A673 (cell line): ENCODE measurements at places on chromosomes 11 and 22.

- no peaks in the 10 kb centered on the region for H3K4me1 ChIP-seq
- H3K27ac ChIP-seq, result no peak overlapping the region
- no peaks in the 10 kb centered on the region for H3K36me3 ChIP-seq
- no peak overlapping the region for H3K4me3 ChIP-seq
These were observed 86.1 kb upstream of the ZBED5 start for GRCh38 chr11:10943968-10944367.

- H3K27ac ChIP-seq, result no peak overlapping the region
- H3K27me3 ChIP-seq, result no peaks in the 10 kb centered on the region
- H3K36me3 ChIP-seq, result peaks cover 27% of the 10 kb centered on the region
- peak; percentile 72 for DNase-seq
- no peaks in the 10 kb centered on the region for H3K4me1 ChIP-seq
These were observed 9.8 kb downstream of the PRMT3 start for GRCh38 chr11:20397281-20397680.

DNA sequence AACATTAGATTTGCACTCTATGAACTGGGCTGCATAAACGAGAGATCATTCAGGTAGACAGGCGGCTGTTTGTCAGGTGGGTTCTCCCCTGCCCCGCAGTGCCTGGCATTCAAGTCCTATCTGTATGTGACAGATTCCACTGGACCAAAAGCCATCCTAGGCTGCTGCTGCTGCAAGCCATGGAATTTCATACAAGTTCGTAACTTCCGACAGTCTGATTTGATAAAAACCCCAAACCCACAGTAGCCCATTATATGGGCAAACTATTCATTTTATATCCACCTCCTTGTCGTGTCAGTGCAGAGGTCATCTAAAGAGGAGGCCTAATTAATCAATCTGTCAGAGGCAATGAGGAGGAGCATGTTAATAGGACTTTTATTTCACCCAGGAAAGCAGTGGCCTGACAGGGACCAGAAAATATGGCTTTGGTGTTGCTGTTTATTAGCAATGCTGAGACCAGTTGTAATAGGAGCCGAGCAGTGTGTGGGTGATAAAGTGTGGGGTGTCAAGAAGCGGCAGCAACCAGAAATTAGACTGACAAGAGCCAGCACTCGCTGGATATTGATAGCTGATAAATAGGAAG, 124.2 kb downstream of the ARL14EP start:
- no peak overlapping the region for H3K4me3 ChIP-seq
- H3K27ac ChIP-seq, result no peak overlapping the region
- H3K4me1 ChIP-seq, result no peaks in the 10 kb centered on the region
- no peaks in the 10 kb centered on the region for H3K36me3 ChIP-seq
- no peak for DNase-seq

- H3K4me1 ChIP-seq, result no peaks in the 10 kb centered on the region
- DNase-seq, result no peak
- H3K27ac ChIP-seq, result no peak overlapping the region
- H3K36me3 ChIP-seq, result no peaks in the 10 kb centered on the region
- H3K27me3 ChIP-seq, result no peaks in the 10 kb centered on the region
These were observed 47.2 kb downstream of the MYO7A start for GRCh38 chr11:77175021-77175842.

DNA sequence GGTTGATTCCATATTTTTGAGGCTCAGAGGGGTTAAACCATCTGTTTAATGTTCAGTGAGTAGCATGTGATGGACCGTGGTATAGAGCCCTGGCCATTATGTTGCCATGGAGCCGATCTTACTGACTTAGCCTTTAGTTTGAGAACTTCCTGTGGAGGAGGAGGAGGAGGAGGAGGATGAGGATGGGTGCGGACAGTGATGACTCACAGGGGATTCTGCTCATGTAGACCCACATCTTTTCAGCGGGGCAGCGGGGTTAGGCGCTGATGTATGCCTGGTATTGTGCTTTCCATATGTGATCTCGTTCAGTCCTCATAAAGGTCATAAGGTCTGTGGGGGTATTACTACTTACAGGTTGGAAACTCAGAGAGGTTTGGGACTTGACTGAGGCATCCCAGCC, 13.9 kb downstream of the STX3 start:
- H3K4me3 ChIP-seq, result no peak overlapping the region
- H3K27me3 ChIP-seq, result no peaks in the 10 kb centered on the region
- H3K27ac ChIP-seq, result no peak overlapping the region
- no peaks in the 10 kb centered on the region for H3K4me1 ChIP-seq
- H3K36me3 ChIP-seq, result no peaks in the 10 kb centered on the region
- no peak for DNase-seq

GRCh38 chr11:102085864-102086551, 24.2 kb upstream of the YAP1 start:
- no peaks in the 10 kb centered on the region for H3K36me3 ChIP-seq
- no peaks in the 10 kb centered on the region for H3K4me1 ChIP-seq
- DNase-seq, result no peak
- H3K4me3 ChIP-seq, result no peak overlapping the region
- H3K27ac ChIP-seq, result no peak overlapping the region

GRCh38 chr11:92268546-92268945, 43.9 kb downstream of the FAT3 start:
- H3K27ac ChIP-seq, result no peak overlapping the region
- H3K27me3 ChIP-seq, result no peaks in the 10 kb centered on the region
- no peaks in the 10 kb centered on the region for H3K4me1 ChIP-seq

GRCh38 chr22:17994424-17995108, 29.8 kb downstream of the MICAL3 start:
- H3K27me3 ChIP-seq, result no peaks in the 10 kb centered on the region
- no peaks in the 10 kb centered on the region for H3K36me3 ChIP-seq
- H3K4me1 ChIP-seq, result peaks cover 8% of the 10 kb centered on the region

- H3K4me1 ChIP-seq, result no peaks in the 10 kb centered on the region
- DNase-seq, result no peak
- no peak overlapping the region for H3K27ac ChIP-seq
- no peak overlapping the region for H3K4me3 ChIP-seq
These were observed 27.6 kb upstream of the BAIAP2L2 start for GRCh38 chr22:38137876-38138687.

DNA sequence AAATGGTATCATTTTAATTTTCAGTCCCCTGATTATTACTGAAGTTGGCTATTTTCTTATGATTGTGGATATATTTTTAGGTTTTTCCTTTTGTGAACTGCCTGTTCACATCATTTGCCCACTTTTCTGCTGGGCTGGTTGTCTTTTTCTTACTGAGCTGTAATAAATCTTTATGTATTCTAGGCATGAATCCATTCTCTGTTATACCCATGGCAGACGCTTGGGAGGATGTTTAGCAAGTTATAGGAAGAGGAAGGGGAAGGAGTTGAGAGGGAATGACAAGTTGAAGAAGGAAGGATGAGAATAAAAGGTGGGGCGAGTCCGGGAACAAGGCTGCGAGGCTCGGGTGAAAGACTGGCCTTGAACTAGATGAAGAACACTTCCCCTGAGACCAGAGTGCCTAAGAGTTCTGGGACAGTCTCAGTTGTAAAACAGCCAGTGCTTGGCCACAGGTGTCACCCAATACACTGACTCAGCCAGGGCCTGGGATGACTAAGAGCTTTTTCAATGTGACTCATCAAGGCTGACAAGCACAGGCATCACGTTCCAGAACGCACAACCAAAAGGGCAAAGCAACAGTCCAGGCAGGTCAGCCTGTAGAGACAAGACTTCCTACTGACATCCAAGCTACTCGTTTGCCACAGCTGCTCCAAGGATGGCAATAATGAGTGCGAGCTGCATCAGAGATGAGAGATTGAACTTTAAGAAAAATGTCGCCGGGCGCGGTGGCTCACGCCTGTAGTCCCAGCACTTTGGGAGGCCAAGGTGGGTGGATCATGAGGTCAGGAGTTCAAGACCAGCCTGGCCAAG, 35.2 kb downstream of the LRFN4 start:
- no peaks in the 10 kb centered on the region for H3K27me3 ChIP-seq

DNA sequence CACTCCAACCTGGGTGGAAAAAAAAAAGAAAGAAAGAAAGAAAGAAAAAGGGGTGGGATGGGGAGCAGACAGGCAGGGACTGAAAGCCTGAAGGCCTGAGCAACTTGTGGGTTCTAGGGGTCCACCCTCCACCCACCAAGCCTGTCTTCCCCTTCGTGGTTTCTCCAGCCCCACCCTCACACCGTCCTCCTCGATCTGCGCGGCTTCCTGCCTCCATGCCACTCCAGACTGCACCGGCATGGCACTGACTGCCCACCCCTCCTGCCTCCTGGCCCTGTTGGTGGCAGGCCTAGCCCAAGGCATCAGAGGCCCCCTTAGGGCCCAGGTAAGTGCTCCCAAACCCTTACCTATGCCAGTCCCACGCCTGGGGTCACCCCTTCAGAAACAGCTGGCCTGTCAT, at the start of gene CTSW:
Gene CTSW, plus strand, starts transcription at position 221 of the 400 bp plus-strand sequence. Its CDS starts 18 bp downstream, at position 239.
- peaks cover 23% of the 10 kb centered on the region for H3K36me3 ChIP-seq
- H3K4me3 ChIP-seq, result no peak within 1 kb of the TSS
- no peak for DNase-seq
- H3K27me3 ChIP-seq, result no peaks in the 10 kb centered on the region
- no peak within 1 kb of the TSS for H3K27ac ChIP-seq

GRCh38 chr22:36211237-36211861, 9.7 kb upstream of the APOL4 start:
- no peaks in the 10 kb centered on the region for H3K36me3 ChIP-seq
- peaks cover 15% of the 10 kb centered on the region for H3K4me1 ChIP-seq
- H3K27ac ChIP-seq, result peak overlapping the region; percentile 39
- DNase-seq, result peak; percentile 83
- H3K27me3 ChIP-seq, result no peaks in the 10 kb centered on the region

DNA sequence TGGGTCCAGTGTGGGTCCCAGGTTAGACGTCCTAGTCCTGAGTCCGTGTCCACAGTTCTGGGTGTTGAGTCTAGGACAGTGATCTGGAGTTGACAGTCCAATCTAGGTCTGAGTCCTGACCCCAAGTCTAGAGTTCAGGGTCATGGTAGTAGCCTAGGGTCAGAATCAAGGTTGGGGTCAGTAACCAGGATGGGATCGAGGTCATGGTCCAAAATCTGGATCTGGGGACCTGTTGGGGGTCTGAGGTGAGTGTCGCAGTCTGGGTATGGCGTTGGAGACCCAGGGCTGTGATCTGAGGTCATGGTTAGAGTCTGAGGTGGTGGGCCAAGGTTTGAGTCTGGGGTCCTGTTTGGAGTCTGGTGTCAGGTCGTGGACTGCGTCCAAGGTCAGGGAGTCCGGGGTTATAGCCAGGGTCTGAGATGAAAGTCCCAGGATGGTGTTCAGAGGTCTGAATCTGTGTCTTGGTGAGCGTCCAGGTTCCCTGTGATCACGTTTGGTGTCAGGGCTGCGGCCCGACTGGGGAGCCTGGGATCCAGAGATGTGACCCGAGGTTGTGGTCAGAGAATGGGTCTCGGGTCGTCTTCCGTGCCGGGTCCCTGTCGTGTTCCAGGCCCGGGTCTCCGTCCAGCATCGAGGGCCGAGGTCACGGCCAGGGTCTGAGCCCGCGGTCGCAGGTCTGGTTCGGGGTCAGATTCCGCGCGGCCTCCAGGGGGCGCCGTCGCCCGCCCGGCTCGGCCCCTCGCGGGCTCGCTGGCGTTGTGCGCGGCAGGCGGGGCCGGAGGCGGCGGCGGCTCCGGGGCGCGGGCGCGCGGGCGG, 432 bp upstream of the GRK2 start:
- peak overlapping the region; percentile 47 for H3K27ac ChIP-seq
- H3K27me3 ChIP-seq, result no peaks in the 10 kb centered on the region
- H3K36me3 ChIP-seq, result peaks cover 15% of the 10 kb centered on the region
- peaks cover 58% of the 10 kb centered on the region for H3K4me1 ChIP-seq

DNA sequence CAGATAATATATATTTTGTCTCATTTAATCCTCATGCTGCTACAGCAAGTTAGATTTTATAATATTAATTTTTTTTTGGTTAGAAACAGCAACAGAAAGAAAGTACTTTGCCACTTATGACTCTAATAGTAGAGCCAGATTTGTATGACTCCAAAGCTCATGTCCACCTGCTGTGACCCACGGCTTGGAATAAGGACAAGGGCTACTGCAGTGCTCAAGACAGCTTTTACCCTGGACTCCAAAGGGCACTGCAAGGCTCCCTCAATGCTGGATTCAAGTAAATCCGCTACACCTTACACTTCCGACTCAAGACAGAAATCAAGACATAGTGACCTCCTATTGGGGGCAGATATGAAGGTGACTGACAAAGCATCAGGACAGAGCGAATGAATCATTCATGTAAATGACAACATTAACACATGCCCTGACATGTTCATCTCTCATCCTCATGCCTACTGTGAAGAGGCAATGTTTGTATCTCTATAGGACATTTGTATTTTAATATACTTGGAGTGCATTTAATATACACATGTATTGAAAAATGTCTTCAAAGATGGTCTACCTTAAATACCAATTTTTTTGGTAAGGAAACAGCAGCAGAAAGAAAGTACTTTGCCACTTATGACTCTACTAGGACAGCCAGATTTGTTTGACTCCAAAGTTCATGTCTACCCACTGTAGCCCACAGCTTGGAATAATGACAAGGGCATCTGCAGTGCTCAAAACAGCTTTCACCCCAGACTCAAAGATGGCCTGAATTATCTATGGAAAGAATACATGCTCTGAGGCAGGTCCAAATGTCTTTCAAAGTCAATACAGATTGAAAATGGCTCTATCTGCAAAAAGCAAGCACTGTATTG, 375.6 kb upstream of the CCDC90B start:
- H3K4me3 ChIP-seq, result no peak overlapping the region
- H3K27ac ChIP-seq, result no peak overlapping the region
- DNase-seq, result no peak
- H3K27me3 ChIP-seq, result no peaks in the 10 kb centered on the region

- H3K4me1 ChIP-seq, result no peaks in the 10 kb centered on the region
- DNase-seq, result no peak
- no peaks in the 10 kb centered on the region for H3K27me3 ChIP-seq
- no peak overlapping the region for H3K27ac ChIP-seq
- no peaks in the 10 kb centered on the region for H3K36me3 ChIP-seq
- no peak overlapping the region for H3K4me3 ChIP-seq
These were observed 330.4 kb downstream of the TMEM135 start for GRCh38 chr11:87368151-87368550.

DNA sequence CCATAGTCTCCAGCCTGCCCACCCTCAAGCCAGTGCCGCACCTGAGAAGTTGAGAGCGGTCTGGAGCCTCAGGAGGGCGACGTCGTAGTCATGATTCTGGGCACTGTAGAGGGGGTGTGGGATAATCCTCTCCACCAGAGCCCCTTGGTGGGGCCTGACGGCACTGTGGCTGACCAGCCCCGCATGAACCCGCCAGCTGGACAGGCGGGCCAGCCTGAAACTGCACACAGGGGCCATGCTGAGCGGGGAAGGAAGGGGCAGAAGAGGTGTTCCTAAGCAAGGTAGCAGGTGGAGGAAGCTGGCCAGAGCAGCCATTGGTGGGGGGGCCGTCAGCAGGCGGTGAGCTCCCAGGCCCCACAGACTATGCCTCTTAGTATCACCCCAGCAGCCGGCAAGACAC, 13.1 kb downstream of the TMPRSS5 start:
- DNase-seq, result no peak
- H3K36me3 ChIP-seq, result no peaks in the 10 kb centered on the region
- no peak overlapping the region for H3K4me3 ChIP-seq
- no peaks in the 10 kb centered on the region for H3K4me1 ChIP-seq
- H3K27ac ChIP-seq, result no peak overlapping the region

- peaks cover 48% of the 10 kb centered on the region for H3K4me1 ChIP-seq
- H3K36me3 ChIP-seq, result peaks cover 8% of the 10 kb centered on the region
- no peak for DNase-seq
These were observed 40.4 kb downstream of the NUMA1 start for GRCh38 chr11:72039856-72040401.
